Neural progenitor cell (in vitro differentiated cells): ENCODE measurements at places on chromosomes 5 and 9.
A peak's percentile ranks its signal among the peaks of the same experiment; 100 is the strongest.

DNA sequence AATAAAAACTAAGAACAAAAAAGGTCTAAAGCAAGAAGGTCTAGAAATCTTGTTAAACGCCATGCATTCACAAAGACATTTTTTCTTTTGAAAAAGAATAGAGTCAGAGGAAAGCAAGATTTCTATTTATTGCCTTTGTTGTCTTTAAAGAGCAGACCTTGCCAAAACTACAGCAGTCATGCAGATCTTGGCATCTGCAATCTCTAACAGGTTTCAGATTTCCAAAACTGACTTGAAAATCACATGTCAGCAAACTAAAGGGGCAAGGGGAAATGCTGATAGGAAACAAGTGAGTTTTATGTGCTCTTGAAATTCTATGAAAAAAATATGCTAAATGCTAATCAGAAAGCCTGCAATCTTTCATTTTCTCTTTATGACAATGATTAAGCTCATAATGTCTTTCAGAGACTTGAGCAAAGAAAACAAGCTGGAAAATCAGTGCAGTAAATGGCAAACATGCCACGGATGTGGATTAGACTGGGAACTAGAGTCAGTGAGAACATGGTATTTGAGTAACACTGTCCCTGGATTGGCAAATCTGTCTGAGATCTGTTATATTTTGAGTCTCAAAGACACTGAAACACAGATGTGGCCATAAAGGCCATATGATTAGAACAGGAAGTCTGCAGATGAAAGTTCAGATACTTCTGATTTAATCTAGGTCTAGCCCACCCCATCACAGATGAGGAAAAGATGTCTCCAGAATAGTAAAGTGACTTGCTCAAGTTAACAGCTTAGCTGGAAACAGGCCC lies 361.4 kb upstream of the RPS23 start:
- DNase-seq, result no peak

DNA sequence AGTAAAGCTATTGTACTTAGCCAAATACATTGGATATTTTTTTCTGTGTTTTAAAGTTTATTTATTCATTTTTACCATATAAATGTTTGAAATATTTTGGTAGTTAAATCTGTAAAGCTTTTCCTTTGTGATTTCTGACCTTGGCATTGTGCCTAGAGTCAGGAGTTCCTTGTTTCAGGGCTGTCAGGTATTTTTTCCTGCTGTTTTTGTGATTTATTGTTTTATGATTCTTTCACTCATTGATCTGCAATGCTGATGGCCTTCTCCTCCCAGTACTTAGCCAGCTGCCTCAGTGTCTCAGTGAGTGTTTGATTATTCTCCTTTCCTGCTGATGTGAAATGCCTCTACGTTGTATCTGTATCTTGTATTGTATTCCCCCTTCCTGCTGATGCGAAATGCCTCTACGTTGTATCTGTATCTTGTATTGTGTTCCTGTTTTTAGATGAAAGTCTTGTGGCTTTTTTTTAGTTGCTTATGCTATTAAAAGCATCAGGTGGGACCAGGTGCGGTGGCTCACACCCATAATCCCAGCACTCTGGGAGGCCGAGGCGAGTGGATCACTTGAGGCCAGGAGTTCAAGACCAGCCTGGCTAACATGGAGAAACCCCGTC lies 61.0 kb downstream of the EHMT1 start:
- no peak for DNase-seq

DNA sequence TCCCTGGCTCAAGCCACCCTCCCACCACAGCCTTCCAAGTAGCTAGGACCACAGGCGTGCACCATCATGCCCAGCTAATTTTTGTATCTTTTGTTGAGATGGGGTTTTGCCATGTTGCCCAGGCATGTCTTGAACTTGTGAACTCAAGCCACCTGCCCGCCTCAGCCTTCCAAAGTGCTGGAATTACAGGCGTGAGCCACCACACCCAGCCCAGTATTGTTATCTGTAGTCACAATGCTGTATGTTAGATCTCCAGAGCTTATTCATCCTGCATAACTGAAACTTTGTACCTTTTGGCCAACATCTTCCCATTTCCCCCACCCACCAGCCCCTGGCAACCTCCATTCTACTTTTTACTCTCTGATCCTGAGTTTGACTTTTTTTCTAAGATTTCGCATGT lies 37.5 kb downstream of the CREBRF start:
- DNase-seq, result no peak

DNA sequence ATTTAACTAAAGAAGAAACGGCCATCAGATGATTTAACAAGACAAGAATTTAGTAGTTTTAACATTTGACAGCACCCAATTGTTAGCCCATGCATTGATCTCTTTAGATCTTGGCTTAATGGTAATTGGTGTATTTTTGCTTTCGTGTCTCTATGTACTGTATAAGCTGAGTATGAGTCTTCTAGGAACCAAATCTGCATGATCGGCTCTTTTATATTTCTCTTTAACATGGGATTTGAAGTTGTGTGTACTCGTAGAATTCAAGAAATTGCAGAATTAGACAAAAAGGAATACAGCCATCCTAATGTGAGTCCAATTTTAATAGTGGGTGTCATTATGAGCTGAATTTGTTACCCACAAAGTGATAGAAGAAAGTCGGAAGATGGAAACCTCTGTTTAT lies 438.9 kb upstream of the WWC1 start:
- DNase-seq, result no peak

DNA sequence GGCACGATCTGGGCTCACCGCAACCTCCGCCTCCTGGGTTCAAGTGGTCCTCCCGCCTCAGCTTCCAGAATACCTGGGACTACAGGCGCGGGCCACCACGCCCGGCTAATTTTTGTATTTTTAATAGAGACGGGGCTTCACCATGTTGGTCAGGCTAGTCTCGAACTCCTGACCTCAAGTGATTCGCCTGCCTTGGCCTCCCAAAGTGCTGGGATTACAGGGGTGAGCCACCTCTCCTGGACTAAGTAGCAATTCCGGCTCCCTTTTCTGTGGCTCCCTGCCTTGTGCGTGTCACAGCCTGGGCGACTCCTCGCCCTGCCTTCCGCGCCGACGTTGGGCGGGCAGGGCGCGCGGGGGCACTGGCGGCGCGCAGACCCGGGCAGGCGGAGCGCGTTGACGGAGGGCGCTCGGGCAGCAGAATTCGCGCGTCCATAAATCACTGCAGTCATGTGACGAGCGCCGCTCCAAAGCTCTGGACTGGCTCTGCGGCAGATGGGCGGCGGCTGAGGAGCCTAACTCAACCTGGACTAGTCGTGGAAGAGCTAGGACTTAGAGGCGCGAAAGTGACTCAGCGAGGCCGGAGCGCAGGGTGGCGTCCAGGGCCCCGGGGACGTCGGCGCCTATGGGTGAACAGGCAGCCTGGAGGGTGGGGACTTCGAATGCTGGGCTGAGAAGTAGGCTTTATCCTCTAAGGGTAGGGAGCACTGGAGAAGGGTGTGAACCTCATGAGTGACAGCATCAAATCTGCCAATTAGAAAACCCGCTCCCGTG lies 1.4 kb upstream of the CIZ1 start:
- DNase-seq, result no peak

DNA sequence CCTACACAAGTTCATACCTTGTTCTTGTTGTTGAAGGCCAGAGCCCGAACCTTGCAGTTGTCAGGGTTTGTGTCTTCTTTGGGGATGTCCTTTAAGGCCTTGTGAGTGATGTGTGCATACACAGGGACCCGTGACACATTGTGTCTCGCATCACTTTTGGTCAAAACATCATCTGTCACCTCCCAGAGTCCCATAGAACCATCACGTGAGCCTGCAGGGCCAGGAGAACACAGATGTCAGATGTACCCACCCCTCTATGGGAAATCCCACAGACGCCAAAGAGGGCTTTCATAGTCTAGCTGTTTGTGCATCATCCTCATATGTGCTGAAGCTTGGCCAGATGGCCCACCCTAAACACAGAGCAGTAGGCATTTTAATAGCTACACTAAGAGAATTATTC lies 28.2 kb downstream of the DCAF12 start:
- DNase-seq, result no peak

DNA sequence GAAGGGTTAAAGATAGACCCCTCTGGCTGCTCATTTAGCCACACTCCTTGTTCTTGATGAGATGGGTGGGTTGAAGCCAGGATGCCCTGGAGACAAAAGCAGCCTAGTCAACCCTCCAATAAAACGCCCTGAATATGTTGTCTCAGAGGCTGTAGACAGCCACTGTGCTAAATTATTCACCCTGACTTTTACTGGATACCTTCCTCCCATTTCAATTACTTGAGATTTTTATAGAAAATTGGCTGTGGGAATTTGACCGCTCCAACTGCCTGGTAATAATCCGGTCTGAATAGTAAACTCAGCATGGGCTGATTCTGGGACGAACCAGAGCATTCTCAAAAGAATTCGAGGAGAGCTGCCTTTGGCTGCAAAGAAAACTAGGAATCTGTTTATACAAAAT lies 104.2 kb downstream of the SNX18 start:
- DNase-seq, result peak; percentile 29

- peak; percentile 54 for DNase-seq
These were observed 82.4 kb upstream of the SELENOP start for GRCh38 chr5:42894057-42894456.

GRCh38 chr5:103473725-103474124 lies 88.9 kb downstream of the NUDT12 start:
- no peak for DNase-seq

DNA sequence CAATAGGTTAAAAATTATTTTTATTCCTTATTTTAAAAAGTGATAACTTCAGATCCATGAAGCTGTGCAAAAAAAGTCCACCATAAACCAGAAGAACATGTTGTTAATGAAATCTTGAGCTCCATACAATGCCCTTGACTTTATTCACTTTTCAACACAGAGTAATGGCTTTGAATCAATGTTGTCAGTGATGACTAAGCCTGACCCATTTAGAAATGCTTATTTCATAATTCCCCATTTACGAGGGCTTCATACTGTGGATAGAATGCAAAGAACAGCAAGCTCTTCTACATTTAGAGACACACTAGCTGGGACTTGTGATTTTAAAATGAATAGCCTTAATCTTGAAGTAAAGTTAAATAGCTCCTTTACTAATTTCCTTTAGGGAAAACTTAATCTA lies 25.7 kb upstream of the IL9 start:
- no peak for DNase-seq

- peak; percentile 10 for DNase-seq
These were observed 51.1 kb upstream of the MIER3 start for GRCh38 chr5:57002959-57003485.

- no peak for DNase-seq
These were observed 148.2 kb upstream of the CDKN2B start for GRCh38 chr9:22157276-22157675.

DNA sequence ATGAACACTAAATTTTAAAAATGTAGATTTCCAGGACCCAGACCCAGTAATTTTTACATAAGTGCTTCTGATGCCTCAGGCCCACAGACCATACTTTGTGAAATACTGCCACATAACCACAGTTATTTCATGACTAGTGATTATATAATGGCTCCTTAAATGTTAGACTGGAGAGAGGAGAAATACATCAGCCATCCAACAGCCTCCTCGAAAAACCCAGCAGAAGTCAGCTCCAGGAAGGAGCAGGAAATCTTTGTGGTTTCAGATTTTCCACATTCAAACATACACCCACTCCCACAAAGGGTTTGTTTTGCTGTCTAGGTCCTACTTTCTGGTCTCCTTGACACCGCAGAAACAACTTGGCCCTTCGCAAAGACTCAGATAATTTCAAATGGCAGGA lies 455.2 kb downstream of the DTWD2 start:
- DNase-seq, result no peak

- no peak for DNase-seq
These were observed 31.2 kb upstream of the CXCL14 start for GRCh38 chr5:135609981-135610380.

- DNase-seq, result no peak
These were observed 11.2 kb downstream of the SPATA31D1 start for GRCh38 chr9:81999806-82000205.

GRCh38 chr5:1725641-1726468 lies 73.8 kb downstream of the MRPL36 start:
- DNase-seq, result peak; percentile 42

- DNase-seq, result peak; percentile 31
These were observed 113.6 kb downstream of the GNA14 start for GRCh38 chr9:77534376-77535057.

DNA sequence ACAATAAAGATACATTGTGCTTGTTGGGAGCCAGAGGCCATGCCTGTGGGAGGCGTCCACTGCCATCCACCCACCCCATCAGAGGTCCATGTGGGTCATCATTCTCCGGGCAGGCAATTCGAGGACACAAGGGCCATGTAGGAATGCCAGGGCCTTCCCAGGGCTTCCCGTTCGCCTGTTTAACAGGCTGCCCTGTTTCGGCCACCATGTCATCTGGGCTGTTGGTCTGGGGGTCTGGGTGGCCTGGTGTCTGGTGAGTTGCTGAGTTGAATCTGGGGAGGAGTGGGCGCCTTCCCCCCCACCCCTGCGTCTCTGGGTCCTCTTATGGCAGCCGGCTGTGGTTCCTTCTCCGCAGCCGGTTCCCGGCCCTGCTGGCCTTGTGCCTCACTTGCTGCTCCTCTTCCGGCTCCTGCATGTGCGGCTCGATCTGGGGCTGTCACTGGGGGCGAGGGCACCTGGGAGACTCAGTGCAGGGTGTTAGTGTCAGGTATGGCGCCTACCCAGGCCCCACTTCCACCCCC lies 117.4 kb downstream of the WNK2 start:
- DNase-seq, result no peak
